ENCODE measurements at places on chromosomes 13 and 19. TPM values are rescaled to one million over a fixed set of nuclear protein-coding genes. Genes with fewer than 3 reads are reported as not detected.
A peak's percentile ranks its signal among the peaks of the same experiment; 100 is the strongest.

DNA sequence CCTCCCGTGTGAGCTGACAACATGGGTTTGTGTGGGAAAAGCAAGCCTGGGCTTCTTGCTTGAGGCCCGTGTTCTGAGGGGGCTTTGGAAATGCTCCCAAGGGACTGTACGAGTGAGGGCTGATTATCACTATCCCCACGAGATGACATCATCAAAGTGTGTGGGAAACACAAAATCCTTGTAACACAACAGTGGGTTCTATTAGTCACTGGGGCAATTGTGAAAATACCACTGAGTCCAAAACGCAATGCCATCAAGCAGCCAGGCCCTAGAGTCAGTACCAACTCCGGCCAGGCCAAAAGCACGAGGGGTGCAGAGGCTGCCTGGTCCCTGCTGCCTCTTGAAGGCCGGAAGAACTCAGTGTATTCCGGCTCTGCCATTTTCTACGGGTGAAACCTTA, 29.6 kb downstream of the CAPS start:
- no peak for DNase-seq

DNA sequence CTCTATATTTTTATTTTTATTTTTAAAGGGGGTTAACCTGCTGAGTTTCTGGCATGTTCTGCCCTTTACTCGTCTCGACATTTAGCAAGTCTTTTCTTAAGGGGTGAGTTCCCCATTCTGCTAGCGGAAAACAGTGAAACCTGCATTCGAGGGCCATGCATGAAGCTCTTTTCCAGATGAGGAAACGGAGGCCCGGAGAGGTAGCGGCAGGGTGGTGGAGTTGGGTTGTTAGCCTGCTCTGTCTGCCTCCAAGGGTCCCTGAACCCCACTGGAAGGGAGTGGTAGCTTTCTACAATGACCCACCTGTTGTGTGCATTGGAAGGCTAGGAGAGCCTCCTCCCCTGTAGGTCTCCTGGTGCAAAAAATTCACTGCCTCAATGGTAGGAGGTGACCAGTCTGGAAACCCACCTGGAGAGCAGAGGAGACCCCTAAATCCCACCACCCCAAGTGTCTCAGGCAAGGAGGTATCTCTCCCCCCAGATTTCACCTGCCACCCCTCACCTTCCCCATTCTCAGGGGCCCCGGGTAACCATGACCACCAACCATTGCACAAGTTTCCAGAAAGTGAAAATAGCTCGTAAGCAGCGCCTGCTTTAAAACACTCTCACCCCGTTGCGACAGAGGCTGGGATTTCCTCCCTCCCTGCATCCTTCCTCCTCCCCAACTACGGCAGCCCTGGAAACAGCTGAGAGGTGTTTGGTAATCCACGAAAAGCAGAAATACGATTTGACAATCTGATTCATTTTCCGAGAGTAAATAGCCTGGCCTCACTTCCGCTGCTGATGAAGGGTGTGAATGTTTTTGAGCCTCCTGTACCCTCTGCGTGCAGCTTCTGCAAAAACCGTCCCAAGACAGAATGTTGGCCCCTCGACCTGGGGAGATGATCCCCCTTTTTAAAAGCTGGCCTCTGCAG, 3.5 kb downstream of the KLF2 start:
- no peak for DNase-seq

The NCAN gene
- not detected for polyA plus RNA-seq

DNA sequence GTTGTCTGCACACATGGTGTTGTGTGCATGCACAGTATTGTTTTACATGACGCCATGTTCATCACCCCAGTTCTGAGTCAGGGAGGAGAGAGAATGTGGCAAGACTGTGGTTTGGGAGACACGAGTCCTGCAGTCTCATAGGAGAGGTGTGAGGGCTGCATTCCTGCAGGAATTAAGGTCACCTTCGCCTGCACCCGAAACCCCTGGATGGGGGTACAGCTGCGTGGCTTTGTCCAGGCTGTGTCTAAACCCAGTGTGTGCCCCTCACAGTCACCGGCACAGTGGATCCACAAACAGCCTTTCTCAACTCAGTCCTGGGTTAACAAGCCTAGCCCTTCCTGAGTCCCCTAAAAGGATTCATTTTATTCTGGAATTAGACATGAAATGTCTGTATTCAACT, 5.7 kb downstream of the ADPRHL1 start:
- no peak for DNase-seq

DNA sequence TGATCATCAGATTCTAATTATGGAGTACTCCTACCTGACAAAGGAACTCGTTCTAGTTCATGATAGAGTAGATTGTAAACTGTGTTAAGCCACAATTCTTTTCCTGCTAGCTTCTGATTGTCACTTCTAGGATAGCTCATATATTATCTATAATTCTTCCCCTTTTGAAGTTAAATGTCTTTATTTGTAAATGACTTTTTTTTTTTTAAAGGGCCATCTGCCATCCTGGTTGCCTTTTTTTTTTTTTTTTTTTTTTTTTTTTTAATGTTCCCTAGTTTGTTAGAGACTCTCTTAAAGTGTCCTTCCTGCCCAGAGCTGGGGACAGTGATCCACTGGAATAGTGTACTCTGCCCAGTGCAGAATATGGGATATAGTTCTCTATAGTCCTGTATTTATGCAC, 4.3 kb downstream of the CHAMP1 start:
- DNase-seq = no peak

DNA sequence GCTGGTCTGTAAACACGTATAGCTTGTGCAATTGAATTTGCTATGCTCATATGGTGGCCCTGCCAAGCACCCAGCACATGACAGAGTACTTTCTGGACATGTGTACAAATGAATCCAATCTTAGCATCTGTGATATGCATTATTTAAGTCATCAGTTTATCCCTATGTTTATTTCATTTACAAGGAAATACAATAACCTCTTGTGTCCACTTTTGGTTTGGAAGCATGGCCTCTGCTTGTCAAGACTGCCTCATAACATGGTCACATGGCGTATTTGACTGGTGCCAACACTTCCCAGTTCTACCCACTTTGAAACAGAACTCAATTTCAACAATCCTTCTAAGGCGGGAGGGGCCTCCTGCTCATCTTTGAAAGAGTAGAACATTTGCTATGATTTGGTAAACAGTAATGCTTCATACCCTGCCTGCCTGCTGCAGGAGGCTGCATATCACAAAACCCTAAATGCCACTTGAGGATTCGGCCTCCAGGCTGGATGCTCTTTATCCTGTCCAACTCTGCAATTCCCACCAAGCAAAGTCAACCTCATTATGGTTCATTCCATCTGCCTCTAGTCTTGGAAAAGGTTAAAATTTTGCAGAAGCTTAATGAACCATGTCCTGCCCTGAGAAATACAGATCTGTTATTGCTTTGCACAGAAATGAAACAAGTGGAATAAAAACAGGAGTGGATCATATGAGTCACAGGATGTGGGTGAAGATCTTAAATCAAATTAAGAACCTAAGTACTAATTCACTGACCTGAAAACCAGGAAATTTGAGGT, 151.3 kb downstream of the CYSLTR2 start:
- no peak for DNase-seq

DNA sequence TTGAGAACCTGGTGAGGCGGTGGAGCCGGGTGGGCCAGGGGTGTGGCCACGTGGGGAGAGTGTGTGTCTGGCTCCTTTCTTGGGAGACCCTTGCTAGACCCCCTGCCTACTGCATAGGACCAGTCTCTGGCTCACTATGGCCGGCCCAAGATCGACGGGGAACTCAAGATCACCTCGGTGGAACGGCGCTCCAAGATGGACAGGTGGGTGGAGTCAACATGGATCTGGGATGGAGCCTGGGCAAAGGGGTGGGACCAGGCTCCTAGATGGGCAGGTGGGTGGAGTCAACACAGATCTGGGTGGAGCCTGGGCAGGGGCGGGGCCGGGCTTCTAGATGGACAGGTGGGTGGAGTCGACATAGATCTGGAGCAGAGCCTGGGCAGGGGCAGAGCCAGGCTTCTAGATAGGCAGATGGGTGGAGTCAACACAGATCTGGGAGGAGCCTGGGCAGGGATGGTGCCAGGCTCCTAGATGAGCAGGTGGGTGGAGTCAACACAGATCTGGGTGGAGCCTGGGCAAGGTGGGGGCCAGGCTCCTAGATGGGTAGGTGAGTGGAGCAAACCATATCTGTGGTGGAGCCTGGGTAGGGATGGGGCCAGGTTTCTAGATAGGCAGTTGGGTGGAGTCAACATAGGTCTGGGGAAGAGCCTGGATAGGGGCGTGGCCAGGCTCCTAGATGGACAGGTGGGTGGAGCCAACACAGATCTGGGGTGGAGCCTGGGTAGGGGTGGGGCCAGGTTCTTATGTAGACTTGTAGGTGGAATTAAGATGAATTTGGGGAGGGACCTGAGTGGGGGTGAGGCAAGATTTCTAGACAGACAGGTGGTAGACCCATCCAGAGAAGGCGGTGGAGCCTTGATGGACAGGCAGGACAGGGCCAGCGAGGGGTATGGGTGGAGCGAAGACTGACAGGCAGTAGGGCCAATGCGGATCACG, 56.5 kb downstream of the VAV1 start:
- no peak for DNase-seq

- peak; percentile 15 for DNase-seq
Measured at GRCh38 chr13:67048084-67048820, 181.9 kb downstream of the PCDH9 start.

DNA sequence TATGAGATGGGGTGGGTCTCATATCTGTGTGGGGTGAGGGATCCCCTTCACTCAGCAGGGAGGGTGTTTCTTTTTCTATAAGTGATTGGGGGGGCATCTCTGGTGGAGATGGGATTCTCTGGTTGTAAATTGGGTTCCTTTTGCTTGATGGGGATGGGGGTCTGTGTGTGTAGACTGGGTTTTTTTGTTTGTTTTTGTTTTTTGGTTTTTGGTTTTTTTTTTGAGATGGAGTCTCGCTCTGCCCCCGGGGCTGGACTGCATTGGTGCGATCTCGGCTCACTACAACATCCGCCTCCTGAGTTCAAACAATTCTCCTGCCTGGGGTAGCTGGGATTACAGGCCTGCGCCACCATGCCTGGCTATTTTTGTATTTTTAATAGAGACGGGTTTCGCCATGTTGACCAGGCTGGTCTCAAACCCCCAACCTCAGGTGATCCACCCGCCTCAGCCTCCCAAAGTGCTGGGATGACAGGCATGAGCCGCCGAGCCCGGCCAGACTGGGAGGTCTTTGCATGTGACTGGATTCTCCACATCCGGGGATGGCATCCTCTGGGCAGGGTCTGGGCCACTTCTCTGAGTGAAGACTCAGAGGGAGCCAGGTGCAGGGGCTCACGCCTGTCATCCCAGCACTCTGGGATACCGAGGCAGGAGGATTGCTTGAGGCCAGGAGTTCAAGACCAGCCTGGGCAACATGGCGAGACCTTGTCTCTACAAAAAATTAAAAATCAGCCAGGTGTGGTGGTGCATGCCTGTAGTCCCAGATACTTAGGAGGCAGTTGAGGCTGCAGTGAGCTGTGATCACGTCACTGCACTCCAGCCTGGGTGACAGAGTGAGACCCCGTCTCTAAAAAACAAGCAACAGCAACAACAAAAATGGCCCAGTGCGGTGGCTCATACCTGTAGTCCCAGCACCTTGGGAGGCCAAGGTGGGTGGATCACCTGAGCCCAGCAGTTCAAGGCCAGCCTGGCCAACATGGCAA, 799 bp downstream of the MYBPC2 start:
- DNase-seq = no peak

GRCh38 chr13:28049880-28050875, 50.2 kb downstream of the FLT3 start:
- DNase-seq = no peak

GRCh38 chr13:90800082-90800746, 547.3 kb upstream of the MIR17HG start:
- no peak for DNase-seq

DNA sequence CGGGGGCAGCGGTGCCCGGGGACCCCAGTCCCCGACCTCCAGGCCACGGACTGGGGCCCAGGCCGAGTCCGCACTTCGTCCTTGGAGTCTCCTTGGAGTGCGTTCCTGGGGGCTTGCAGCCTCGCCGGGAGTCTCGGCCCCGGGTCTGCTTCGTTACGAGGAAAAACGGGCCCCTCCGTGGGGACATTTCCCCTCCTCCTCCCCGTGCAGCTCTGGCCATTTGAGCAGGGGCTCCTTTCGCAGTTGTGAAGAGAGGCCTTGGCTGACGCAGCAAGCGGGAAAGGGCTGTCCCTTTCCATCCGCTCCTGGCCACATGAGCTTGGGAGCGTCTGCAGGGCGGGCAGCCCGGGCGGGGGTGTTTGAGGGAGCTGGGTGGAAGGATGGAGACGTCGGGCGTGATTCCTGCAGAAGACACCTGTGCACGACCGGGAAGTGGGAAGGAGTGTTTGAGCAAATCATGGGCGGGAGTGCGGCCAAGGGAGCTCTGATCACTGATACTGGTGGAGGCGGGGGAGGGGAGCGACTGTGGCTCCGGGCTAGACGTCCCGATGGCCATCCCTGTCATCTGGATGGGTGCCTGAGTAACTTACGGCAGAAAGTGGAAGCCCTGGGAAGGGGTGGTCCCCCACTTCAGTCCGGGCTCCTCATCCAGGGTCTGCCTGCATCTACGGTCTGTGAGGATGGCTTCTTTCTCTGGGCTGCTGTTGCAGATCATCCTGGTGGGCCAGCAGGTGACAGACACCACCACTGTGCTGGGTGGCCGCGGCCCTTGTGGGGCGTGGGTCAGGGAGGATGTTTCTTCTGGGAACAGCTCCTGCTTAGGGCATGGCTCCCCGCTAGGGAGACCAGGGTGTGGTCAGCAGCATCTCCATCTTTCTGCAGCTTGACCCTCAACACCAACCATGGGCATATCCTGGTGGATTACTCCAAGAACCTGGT, 736 bp downstream of the GPI start:
- no peak for DNase-seq

- no peak for DNase-seq
Measured at GRCh38 chr13:43331672-43332071, 308.3 kb downstream of the DNAJC15 start.

The IL11 gene
- 11.9 TPM for polyA plus RNA-seq

GRCh38 chr19:16435238-16435917, 36.4 kb downstream of the EPS15L1 start:
- peak; percentile 87 for DNase-seq

- DNase-seq = no peak
Measured at GRCh38 chr13:35378939-35379338, 97.5 kb downstream of the MAB21L1 start.

- no peak for DNase-seq
Measured at GRCh38 chr13:44219577-44220548, 153.8 kb upstream of the SERP2 start.

DNA sequence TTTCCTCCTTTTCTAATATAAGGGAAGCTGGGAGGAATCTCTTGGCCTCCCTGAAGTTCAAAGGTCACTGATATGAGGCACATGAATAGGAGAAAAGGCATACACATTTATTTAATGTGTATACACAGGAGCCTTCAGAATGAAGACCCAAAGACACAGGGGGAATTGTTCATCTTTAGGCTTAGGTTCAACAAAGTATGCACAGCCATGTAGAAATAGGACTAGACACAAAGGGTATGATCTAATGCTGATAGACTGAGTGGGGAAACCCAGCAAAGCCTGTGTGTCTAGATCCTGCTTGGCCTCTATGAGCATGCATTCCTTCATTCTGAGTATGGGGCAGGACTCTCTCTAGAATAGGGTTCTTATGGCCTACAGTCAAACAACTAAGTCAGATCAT, 177.1 kb upstream of the RFC3 start:
- DNase-seq = no peak

The ZNF547 gene
- polyA plus RNA-seq = 3.5 TPM

The ZNF837 gene
- 0.82 TPM for polyA plus RNA-seq
